Thymus (tissue), 14 donors: ENCODE measurements at places on chromosomes 12 and 14. TPM values are rescaled to one million over a fixed set of nuclear protein-coding genes. Genes with fewer than 3 reads are reported as not detected.

- H3K27me3 ChIP-seq = no peaks in the 10 kb centered on the region
- H3K4me3 ChIP-seq = no peak overlapping the region
- no peak overlapping the region for H3K27ac ChIP-seq
- H3K4me1 ChIP-seq = no peaks in the 10 kb centered on the region
Measured at GRCh38 chr12:127381043-127381668, 885.8 kb upstream of the TMEM132C start.

DNA sequence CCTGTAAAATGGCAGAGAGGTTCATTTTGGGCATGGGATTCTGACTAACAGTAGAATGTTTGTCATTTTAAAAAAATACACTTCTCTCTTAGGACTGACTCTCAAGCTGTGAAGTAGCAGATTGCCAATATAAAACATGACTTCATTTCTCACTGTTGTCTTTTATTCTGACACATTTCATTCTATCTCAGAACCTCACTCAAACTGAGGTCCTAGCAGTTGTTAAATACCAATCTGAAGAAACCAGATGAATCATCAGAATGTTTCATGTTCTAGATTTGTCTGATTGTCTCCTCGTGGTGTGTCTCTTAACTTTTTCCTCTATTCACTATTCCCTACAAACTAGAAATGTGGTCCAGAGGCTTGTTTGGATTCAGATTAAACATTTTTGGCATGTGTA, 276.5 kb upstream of the NPAS3 start:
- no peak overlapping the region for H3K27ac ChIP-seq
- no peaks in the 10 kb centered on the region for H3K27me3 ChIP-seq
- H3K4me1 ChIP-seq = no peaks in the 10 kb centered on the region

DNA sequence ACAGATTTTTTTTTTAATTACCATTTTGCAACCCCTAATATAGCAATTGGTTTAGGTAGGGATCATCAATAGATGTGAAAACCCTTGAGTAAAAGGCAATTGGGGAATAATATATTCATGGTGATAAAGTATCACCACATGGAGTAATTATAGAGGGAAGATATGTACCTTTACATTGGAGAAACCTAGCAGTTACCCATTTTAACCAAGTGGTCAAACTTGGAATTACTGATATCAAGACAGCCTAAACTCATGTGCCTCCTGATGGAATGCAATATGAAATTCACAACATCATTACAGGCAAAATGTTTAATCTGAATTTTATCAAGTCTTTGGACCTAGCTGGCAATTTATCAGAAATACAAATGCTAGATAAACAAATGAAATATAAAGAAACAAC, 6.7 kb upstream of the SLC10A1 start:
- no peaks in the 10 kb centered on the region for H3K36me3 ChIP-seq
- no peaks in the 10 kb centered on the region for H3K4me1 ChIP-seq
- H3K27me3 ChIP-seq = no peaks in the 10 kb centered on the region
- no peak overlapping the region for H3K4me3 ChIP-seq

The TEX52 gene
- total RNA-seq = 0.09 TPM

GRCh38 chr12:115638733-115639647, 638.5 kb downstream of the MED13L start:
- peaks cover 2% of the 10 kb centered on the region for H3K27me3 ChIP-seq
- H3K4me1 ChIP-seq = no peaks in the 10 kb centered on the region
- no peak overlapping the region for H3K27ac ChIP-seq
- H3K4me3 ChIP-seq = no peak overlapping the region
- no peak for DNase-seq
- no peaks in the 10 kb centered on the region for H3K36me3 ChIP-seq

DNA sequence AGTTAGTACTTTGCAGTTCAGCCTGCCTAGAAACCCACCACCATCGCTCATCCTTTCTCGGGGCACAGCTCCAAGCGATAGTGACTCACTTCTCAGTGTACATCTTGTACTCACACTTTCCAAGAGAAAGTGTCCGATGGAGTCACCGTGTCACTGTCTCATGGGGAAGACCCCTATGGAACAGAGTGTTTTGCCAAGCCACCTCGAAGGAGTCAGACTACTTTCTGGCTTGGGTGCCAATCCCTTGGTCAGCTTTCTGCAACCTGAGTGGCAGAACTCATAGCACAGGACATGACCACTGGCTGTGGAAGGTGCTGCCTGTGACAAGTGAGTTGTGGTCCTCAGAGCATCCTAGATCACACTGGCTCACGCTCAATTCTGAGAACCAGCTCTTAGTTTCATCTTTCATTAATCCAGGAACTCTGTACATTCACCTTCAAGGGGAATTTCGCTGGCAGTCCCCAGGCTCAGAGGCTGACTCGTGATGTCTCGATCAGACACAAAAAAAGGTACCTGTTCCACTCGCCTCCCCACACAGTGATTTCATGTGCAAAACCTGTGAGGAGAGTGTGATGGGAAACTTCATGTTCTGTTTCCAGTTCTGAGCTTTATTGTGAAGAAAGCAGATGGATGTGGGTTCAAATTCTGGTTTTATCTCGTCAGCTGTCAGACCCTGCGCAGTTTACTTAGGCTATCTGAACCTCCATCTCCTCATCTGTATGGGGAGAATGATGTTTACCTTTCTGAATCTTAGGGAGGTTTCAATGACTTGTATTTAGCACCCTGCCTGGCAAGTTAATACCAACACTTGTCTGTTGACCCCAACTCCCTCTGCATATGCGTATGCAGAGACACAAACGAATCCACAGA, 127.3 kb upstream of the CCND2 start:
- no peak overlapping the region for H3K4me3 ChIP-seq
- H3K4me1 ChIP-seq = peaks cover 28% of the 10 kb centered on the region
- no peaks in the 10 kb centered on the region for H3K27me3 ChIP-seq
- DNase-seq = no peak

DNA sequence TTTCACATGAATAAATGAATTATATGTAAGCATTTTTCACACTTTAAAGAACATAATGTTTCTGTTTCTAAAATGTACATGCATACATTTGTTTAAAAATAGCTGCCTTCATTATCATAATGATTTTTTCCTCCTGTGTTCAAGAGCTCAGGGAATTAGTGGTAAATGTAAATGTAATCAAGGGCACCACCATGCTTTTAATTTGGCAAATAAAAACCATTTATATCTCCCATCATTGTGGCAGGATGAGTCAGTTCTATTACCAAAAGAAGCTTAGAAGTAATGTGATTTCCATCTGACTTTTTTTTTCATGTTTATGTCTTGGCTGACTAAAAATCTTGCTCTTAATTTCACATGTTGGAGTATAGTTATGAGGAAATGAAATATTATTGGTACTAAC, 176.1 kb downstream of the GXYLT1 start:
- H3K36me3 ChIP-seq = no peaks in the 10 kb centered on the region
- no peak for DNase-seq
- no peak overlapping the region for H3K4me3 ChIP-seq

The C1QL4 gene
- 0.05 TPM for total RNA-seq

GRCh38 chr12:16610001-16610585, 4.1 kb upstream of the LMO3 start:
- no peak overlapping the region for H3K4me3 ChIP-seq
- DNase-seq = no peak
- H3K4me1 ChIP-seq = no peaks in the 10 kb centered on the region

The ACRBP gene
- total RNA-seq = 2.0 TPM

The CDCA3 gene
- 44.3 TPM for total RNA-seq

The KRT83 gene
- 0.33 TPM for total RNA-seq

GRCh38 chr12:15404485-15404884, 82.2 kb downstream of the PTPRO start:
- no peaks in the 10 kb centered on the region for H3K27me3 ChIP-seq
- H3K4me1 ChIP-seq = no peaks in the 10 kb centered on the region
- H3K4me3 ChIP-seq = no peak overlapping the region
- H3K27ac ChIP-seq = no peak overlapping the region
- DNase-seq = no peak

- H3K36me3 ChIP-seq = peaks cover 16% of the 10 kb centered on the region
- no peak for DNase-seq
- H3K4me1 ChIP-seq = peaks cover 15% of the 10 kb centered on the region
- no peaks in the 10 kb centered on the region for H3K27me3 ChIP-seq
- no peak overlapping the region for H3K27ac ChIP-seq
- no peak overlapping the region for H3K4me3 ChIP-seq
Measured at GRCh38 chr14:92033906-92034687, 5.8 kb downstream of the TRIP11 start.

- H3K36me3 ChIP-seq = no peaks in the 10 kb centered on the region
- no peak overlapping the region for H3K4me3 ChIP-seq
- no peaks in the 10 kb centered on the region for H3K27me3 ChIP-seq
- no peak for DNase-seq
- H3K27ac ChIP-seq = no peak overlapping the region
- no peaks in the 10 kb centered on the region for H3K4me1 ChIP-seq
Measured at GRCh38 chr12:106195621-106196027, 52.2 kb downstream of the CKAP4 start.

The GPR135 gene
- total RNA-seq = 0.38 TPM

DNA sequence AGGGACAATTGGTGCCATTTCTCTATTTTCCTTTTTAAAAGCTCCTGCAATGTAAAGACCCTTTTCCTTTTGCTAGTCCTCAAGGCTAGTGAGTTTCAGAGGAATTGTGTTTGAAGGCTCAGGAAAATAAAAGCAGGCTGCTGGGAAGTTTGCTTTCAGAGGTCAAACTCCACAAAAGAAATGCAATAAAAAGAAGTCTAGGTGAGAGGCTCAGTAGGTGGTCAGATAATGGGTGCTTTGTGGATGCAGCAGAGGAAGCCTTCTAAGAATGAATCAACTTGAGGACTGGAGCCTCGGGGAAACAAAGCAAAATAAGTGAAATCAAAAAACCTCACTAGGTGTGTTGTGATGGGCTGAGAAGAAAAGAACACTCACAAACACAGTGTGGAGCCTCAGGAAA, 10.3 kb downstream of the CCDC175 start:
- H3K4me1 ChIP-seq = no peaks in the 10 kb centered on the region
- H3K27me3 ChIP-seq = no peaks in the 10 kb centered on the region
- no peak overlapping the region for H3K4me3 ChIP-seq
- DNase-seq = no peak

DNA sequence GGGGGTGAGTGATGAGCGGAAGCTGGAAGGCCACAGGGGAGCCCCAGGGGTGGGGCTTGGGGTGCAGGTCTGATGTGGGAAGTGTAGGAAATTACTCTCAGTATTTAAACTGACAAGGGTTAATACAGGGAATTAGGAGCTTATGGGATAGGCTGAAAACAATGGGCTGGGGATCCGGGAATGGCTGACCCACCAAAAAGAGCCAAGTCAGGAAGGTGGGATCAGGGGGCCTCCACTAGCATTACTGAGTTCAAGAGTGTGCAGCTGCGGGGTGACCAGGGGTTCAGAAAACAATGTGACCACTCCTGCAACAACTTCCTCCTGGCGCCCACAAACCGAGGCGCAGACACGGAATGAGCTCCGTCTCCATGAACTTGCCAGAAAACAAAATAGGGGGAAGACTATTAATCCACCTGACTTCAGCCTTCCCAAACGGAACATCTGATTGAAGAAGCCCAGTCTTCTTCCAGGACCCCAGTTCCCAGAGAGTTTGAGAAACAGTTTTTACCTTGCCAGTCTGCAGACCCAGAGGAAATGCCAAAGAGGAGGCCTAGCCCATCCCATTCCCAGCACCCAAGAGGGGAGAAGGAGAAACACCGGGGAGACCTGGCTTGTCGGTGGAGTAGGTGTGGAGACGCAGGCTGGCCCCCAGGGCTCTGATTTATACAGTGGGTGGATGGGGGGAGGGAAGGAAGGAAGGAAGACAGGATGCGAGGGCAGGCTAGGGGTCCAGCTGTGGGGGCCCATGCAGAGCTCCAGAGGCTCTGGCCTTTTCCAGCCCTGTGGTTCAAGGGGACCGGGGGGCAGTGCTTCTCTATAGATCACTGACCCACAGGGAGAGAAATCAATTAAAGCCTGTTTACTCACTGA, 16.5 kb upstream of the YY1 start:
- DNase-seq = peak; percentile 24
- no peaks in the 10 kb centered on the region for H3K27me3 ChIP-seq
- peaks cover 3% of the 10 kb centered on the region for H3K36me3 ChIP-seq
- H3K4me3 ChIP-seq = peak overlapping the region; percentile 82
- H3K27ac ChIP-seq = peak overlapping the region; percentile 98

The SERPINA4 gene
- total RNA-seq = 0.52 TPM

The SERPINA1 gene
- total RNA-seq = 9.4 TPM

The SLC8A3 gene
- total RNA-seq = 0.99 TPM

DNA sequence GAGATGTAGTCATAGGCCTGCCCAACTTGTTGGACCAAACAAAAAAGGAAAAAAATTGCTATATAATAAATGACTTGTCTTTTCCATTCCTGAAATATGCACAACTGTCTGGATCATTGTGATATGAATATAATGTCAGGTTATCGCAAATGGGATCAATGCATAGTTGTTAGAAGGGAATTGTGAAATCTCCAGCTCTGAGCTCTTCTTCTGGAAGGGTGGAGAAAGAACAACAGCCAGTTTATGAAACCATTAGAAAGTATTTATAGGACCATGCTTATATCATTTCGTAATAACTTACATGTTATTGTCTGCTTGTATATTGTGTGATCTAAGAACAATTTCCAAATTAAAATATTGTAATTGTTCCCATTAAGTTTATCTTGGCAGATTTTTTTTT, 35.7 kb upstream of the HIF1A start:
- H3K27ac ChIP-seq = no peak overlapping the region
- DNase-seq = no peak
- no peaks in the 10 kb centered on the region for H3K27me3 ChIP-seq
- H3K4me3 ChIP-seq = no peak overlapping the region

The NPFF gene
- total RNA-seq = 0.38 TPM

DNA sequence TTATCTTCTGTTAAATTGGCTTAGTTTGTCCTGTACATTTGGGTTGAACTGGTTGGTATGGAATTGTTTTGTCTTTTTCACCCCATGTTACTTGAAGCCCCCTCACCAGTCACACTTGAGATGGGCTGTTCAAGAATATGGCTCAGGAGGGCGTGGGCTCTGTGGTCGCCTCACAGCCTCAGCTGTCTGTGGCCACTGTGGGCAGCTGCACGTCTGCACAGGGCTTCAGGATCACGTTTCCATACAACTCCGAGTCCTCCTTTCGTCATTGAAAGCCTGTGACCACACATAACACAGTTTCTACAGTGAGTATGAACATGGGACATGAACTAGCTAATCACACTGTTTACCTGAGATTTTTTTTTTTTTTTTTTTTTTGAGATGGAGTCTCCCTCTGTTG, 81.3 kb downstream of the MOK start:
- no peaks in the 10 kb centered on the region for H3K4me1 ChIP-seq
- H3K36me3 ChIP-seq = peaks cover 23% of the 10 kb centered on the region
- DNase-seq = no peak
- H3K27ac ChIP-seq = no peak overlapping the region

GRCh38 chr12:16454481-16454880, 107.0 kb downstream of the MGST1 start:
- H3K36me3 ChIP-seq = no peaks in the 10 kb centered on the region
- H3K27ac ChIP-seq = no peak overlapping the region
- no peaks in the 10 kb centered on the region for H3K27me3 ChIP-seq
- no peak overlapping the region for H3K4me3 ChIP-seq

The KLHL33 gene
- total RNA-seq = 0.80 TPM

- H3K36me3 ChIP-seq = peaks cover 92% of the 10 kb centered on the region
- H3K27me3 ChIP-seq = no peaks in the 10 kb centered on the region
- no peak for DNase-seq
- H3K4me3 ChIP-seq = no peak overlapping the region
Measured at GRCh38 chr14:105465209-105466031, 9.2 kb upstream of the CRIP2 start.
